NCI-H345 (cell line): ENCODE measurements at places on chromosomes 3 and 15.
A peak's percentile ranks its signal among the peaks of the same experiment; 100 is the strongest.

GRCh38 chr3:32835961-32836360 lies 18.2 kb downstream of the TRIM71 start:
- DNase-seq: no peak

- DNase-seq: no peak
These were observed 15.6 kb downstream of the MTHFS start for GRCh38 chr15:79881254-79881653.

DNA sequence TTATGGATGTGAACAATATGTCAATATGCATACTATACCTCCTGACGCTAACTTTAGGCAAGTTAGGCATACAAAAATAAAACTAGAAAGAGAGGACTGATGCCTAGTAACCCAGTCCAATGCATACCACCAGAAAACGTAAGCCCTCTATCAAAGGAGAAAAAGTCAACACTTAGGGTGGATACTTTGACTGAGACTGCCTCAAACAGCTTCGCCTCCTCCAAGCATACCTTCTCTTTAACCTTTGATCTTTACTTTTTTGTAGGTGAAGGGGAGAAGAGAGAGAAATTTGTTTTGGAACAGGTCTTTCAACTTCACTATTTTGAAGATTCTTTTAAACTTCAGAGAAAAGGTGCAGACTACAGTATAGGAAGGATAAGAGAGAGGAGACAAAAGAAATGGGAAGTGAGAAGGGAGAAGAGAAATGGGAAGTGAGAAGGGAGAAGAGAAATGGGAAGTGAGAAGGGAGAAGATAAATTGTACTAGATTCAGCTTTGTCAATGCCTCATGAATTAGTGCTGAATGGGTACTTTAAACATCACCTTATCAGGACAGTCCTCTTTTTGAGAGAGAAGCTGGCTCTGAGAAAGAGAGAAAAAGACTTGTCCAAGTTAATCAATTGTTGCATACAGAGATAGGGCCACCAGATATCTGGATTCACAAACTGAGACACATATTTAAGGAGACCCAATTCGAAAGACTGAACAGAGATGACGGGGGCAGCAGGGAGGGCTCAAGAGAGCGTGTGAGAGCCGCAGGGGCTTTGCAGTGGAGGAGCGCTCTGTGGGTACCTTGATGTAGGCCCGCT lies 1.0 kb downstream of the P3H2 start:
- no peak for DNase-seq

GRCh38 chr15:35932531-35932930 lies 386.6 kb upstream of the DPH6 start:
- DNase-seq: no peak

GRCh38 chr3:43298292-43298691 lies 12.0 kb downstream of the SNRK start:
- no peak for DNase-seq

DNA sequence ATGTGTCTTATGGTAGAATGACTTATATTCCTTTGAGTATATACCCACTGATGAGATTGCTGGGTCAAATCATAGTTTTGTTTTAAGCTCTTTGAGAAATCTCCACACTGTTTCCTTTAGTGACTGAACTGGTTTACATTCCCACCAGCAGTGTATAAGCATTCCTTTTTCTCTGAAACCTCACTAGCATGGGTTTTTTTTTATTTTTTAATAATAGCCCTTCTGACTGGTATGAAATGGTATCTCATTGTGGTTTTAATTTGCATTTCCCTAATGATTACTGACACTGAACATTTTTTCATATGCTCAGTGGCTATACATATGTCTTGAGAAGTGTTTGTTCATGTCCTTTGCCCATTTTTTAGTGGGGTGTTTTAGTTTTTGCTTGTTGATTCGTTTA lies 494.3 kb downstream of the SQOR start:
- DNase-seq: no peak

- DNase-seq: no peak
These were observed 932.9 kb downstream of the ROBO1 start for GRCh38 chr3:78834910-78835309.

DNA sequence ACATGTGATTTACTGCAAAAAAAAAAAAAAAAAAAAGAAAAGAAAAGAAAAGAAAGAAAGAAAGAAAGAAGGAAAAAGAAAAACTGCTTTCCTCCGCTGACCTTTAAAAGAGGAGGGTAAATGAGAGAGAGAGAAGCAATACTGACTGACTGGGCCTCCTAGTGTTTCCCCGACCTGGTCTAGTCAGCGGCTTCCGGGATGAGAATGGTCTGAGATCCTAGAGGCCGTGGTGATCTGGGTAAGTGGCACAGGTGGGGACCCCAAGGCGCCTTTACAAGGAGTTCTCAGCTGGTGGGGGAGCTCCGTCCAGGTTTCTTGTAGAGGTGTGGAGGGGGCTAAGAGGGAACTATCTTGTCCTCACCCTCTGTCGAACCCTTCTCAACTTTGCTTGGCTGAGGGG lies 223.1 kb downstream of the MEIS2 start:
- DNase-seq: no peak

DNA sequence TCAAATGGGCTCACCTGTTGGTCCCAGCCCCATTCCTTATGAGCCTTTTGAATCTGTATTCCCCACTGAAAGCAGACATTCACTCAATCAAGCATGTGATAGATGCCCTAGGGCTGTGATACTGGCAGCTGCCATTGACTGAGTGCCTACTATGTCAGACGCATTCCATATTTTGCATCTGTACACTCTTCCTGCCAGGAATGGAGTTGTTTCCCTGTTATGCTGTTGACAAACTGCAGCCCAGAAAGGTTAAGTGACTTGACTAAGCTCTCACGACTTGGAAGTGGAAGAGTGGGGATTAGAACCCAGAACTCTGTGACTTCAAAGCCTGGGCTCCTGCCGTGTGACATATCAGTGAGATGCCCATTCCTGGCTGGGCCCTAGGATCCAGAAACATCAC lies 211.4 kb downstream of the RPLP1 start:
- no peak for DNase-seq

DNA sequence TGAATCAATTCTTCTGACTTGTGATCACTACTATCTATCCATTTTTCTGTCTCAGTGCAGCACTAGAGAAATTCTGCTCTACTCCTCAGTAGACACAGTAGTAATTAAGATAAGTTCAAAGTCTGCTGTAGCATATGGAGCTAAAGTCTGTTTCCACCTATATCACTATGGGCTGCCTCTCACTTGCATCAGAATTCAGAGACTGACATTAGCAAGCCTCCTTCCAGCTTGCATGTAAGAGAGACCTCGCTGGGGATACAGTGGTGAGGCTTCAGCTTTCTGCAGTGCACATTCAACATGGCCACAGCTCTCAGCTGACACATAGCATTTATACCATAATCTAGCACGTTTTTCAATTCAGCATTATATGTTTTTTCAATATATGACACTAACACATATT lies 217.0 kb downstream of the PLOD2 start:
- DNase-seq: no peak

GRCh38 chr3:2711081-2711480 lies 399.1 kb downstream of the IL5RA start:
- no peak for DNase-seq

DNA sequence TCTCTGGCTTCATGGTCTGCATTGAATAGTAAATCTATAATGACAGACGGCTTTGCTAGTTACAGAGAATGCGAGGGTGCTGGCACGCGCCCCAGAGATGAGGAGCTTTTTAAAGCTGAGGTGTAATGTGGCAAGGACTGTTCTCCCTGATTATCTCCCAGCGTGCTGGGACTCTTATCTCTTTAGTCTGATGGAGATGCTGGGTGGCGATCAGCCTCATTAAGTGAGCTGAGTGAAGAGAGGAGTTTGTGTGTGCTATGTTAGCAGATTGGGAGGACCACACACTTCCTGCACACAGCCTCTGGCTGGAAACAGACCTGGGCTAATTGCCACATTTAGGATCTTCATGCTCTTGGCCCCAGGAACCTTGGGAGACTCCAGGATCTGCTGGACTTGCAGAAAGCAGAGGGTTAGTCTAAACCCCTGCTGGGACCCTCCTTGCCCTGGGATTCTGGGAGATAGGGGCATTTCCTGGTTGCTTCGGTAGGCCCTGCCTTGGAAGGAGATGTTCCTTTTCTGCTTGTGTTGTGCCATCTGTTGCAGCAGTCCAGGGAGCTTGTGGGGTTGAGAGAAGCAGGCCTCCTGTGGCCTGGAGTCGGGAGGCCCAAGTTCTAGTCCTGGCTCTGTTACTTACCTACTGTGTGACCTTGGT lies 15.0 kb downstream of the PDIA5 start:
- peak; percentile 37 for DNase-seq

DNA sequence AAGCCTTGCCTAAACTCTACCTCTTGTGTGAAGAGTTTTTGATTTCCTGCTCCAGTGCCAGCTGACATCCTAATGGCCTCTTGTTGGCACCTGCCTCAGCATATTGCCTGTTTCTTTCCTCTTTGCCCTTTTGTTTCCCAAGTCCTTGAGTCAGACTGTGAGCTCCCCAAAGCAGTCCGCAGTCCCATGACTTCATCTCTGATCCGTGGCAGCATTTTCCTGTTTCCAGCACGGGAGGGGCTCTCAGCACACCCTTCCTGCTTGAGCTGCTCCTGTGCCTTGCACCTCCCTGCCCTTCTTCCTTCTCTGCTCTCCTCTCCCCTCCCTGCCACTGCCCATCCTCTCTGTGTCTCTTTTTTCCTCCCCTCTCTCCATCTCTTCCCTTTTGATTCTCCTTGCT lies 179.6 kb downstream of the EPHB1 start:
- peak; percentile 68 for DNase-seq

GRCh38 chr15:91482799-91483198 lies 370.7 kb upstream of the SLCO3A1 start:
- DNase-seq: no peak

DNA sequence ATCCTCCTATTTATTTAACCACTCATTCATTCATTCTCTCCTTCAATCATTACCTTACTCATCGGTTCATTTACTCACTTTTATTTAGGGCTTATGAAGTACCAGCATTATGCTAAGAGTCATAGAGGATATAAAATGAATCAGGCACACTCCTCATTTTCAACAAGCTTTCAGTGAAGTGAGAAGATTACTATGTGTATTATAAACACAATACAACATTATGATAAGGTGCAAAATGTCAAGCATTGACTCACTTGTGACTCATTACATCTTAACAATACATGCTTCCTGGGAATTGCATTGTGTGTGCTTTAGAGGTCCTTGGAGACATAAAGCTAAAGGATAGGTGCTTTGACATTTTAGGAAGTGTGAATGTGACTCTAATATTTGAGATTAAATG lies 60.4 kb downstream of the PLAAT1 start:
- no peak for DNase-seq

- DNase-seq: no peak
These were observed 45.2 kb downstream of the HOMER2 start for GRCh38 chr15:82907350-82907749.

DNA sequence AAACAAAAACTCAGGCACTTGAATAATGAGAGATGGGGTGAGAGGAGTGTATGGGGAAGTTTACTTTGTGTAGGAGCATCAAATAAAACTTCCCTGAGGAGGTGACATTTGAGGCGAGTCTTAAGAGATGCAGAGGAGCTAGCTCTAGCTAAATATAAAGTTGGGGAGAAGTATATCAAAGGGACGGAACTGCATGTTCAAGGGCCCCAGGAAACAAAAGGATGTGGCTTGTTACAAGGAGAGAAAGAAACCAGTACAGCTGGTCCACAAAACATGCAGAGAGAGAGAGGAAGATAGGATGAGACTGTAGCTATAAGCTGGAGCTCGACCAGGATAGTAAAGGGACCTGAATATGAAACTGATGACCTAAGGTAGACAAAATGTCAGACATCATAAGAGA lies 17.6 kb downstream of the FEZF2 start:
- DNase-seq: no peak

DNA sequence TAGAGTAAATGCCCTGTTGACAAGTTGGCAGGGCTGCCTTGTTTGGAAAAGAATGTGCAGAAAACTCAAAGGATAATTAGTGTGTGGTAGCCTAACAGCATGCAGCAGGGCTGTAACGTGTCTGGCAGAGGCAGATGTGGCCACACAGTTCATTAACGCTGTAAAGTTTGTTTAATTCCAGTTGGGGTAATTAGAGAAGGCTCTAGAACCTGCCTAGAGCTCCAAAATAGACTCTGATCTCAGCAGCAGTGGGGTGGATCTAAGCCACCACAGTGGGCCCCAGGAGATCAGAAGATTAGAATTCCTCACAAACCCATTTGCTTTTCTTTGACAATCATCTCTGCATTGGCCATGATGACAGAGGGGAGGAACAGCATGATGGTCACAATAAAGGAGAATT lies 65.1 kb upstream of the LEKR1 start:
- no peak for DNase-seq

- peak; percentile 99 for DNase-seq
These were observed 18.1 kb downstream of the MAP6D1 start for GRCh38 chr3:183807209-183807728.

DNA sequence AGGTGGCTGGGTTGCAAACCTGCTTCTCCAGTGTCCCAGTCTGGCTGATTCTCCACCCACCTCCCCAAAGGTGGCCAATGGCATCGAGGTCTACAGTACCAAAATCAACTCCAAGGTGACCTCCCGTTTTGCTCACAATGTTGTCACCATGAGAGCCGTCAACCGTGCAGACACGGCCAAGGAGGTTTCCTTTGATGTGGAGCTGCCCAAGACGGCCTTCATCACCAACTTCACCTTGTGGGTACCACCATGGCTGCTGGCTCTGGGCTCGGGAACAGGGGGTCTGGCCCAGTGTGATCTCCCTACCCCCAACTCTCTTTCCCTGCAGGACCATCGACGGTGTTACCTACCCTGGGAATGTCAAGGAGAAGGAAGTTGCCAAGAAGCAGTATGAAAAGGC lies 1.8 kb downstream of the ITIH3 start:
- no peak for DNase-seq

DNA sequence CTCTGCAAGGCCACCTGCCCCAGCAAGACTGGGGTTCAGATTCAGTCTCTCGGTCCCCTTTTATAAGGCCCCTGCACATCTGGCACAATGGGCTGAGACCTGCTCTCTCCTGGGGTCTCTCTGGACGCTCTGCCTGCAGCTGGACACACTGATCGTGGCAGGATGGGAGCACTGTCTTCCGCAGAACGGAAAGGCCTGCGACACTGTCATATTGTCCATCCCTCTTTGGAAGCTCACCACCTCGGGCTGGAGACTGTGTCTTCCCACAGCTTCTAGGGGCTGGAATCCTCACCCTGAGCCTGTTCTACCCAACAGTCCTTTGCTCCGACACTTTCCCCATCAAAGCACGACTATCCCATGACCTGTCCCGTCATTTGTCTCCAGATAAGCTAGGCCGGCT lies 11.5 kb upstream of the IGDCC4 start:
- DNase-seq: no peak

- DNase-seq: no peak
These were observed 21.2 kb downstream of the TFG start for GRCh38 chr3:100730524-100730923.

DNA sequence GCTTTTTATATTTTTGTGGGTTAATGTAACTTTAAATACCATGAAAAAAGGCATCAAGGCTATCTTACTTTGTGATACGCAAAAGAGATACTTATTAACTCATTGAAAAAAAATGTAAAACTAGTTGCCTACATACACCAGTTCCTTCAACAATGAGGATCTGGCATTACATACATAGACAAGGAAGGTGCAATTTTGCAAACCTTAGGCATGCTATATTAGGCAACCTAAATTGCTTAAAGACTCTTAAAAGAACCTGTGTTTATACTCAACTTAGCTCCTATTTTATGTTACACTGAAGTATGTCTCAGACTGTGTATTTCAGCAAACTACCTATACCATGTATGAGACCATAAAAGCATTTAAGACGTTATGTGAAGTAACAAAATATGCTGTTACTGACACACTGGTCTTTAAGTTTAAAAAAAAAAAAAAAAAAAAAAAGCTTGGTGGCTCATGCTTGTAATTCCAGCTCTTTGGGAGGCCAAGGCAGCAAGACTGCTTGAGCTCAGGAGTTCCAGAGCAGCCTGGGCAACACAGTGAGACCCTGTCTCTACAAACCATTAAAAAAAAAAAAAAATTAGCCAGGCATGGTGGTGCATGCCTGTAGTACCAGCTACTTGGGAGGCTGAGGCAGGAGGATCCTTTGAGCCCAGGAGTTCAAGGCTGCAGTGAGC lies 9.1 kb downstream of the TASOR start:
- DNase-seq: no peak
